ENCODE measurements at places on chromosomes 1 and 21.

- no peak for DNase-seq
Observed at GRCh38 chr1:109877317-109877771, 33.3 kb upstream of the CSF1 start.

DNA sequence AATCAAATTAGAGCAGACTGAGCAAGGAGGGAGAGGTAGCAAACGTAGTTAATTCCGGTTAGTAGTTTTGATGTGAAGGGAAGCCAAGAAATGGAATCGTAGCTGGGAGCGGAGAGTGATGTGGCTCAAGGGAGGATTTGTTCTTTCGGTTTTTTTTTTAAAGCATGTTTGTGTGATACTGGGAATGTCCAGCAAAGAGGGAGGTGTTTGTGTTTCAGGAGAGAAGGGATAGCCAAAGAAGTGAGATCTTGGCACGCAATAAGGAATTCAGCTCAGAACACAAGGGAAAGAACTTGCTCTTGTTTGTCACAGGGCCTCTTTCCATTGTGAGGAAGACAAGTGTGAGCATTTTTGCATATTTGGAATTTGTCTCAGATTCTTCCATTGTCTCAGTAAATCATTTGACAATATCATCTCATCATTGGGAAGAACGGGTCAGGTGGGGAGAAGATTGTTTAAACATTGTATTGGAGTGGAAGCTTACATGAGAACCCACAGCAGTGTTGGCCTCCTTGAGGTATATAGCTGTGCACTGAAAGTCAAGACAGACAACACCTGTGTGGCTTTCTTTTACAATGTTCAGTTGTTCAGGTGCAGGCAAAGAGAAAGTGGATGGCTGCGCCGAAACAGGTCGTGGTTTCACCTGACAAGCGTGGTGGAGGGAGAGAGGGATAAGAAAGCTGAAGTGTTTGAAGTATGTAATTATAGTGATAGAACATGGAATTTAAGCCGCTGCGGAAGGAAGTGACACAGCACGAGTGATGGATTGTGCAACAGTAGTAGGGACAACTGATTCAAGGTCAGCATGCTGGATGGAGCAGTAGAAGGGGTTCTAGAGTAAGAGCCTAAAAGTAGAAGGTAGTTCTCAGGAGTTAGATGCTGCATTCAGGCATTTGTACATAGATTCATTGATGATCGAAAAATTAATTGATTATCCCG, 25.4 kb downstream of the FMN2 start:
- DNase-seq: no peak

GRCh38 chr1:4682607-4683220, 28.3 kb downstream of the AJAP1 start:
- DNase-seq: no peak

DNA sequence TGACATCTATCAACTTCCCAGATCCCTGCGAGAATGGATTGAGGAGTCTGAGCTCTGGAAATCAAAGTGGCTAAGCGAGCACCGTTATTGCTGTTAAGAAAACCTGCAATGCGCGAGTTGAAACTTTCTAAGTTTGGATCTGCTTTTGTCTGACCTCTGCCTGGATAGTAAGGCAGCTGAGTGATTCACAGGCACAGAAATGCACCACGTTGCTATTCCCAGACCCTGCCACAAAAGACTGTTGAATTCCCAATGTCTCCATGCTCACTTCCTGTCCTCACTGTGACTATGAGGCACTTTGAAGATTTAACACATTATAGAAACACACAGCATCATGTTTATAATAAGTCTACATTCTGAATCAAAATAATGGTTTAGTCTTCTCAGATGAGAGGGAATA, 27.1 kb upstream of the CNIH3 start:
- no peak for DNase-seq

DNA sequence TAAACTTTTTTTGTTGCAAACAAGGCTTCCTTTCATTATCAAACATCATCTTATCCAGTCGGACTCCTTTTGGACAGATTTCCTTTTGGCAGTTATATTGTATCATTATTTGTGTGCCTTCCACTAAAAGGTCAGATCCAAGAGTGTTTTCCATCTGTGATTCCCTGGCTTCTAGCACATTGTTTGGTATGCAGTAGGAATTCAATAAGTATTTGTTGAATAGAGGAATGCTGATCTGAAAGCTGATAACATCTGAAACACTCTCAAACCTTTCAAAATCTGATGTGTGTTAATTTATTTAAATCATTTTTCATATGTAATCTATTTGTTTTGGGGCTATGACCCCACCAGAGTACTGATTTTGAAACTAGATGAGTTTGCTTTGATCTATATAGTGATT, 39.0 kb downstream of the NDC1 start:
- DNase-seq: no peak

GRCh38 chr1:15575549-15576150, 9.2 kb downstream of the AGMAT start:
- DNase-seq: no peak

DNA sequence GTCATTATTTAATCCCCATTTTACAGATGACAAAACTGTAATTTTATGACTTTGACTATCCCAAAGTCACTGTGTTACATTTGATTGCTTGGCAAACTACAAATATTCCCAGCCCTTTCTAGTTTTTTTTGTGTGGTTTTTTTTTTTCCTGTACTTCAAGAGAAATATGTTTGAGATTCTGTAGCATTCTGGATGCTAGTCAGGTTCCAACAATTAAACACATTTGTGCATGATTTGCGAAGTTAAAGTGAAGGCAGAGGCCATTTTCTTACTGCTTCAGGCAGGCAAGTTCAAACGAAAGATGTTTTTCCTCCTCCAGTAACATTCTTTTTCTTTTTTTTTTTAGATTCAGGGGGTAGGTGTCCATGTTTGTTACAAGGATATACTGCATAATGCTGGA, 107.9 kb upstream of the SERTAD4 start:
- no peak for DNase-seq

GRCh38 chr21:35338881-35339632, 290.0 kb upstream of the RUNX1 start:
- no peak for DNase-seq

DNA sequence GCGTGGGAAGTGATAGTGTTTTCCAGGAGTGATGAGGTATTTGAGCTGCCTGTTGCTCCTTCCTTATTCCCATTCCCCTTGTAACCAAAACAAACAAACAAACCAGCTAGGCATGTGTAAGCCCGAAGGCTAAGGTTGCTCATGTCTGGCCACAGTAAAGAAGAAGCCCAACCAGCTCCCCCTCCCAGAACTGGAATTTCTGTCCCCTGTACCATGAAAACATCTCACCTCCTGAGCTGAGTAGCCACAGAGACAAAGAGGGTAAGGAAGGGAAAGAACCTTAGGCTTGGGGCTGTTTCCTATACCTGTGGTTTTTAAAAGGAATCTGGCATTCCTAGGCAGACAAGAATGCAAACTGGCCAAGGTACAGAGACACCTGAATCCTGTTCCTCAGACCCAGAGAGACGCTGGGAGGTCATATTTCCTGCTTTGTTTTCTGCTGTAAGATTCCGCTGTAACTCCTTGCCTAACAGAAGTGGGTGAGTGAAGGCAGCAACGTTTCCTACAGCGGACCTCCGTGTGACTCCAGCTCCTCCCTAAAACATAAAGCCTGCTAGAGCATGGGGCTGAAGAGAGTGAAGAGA, 41.7 kb upstream of the RAB4A start:
- DNase-seq: no peak

- DNase-seq: no peak
Observed at GRCh38 chr1:87926921-87927320, 598.2 kb downstream of the LMO4 start.

DNA sequence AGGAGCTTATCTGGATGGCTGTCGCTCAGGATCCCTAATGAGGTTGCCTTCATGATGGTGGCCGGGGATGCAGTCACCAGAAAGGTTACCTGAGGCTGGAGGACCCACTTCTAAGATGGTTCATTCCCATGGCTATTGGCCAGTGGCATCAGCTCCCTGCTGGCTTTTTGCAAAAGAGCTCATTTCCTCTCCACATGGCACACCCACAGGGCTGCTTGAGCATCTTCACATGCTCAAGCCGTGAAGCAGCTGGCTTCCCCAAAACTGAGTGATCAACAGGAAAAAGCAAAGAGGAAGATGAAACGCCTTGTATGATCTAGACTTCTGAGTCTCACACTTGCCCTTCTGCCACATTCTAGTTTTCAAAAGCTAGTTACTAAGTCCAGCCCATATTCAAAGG, 124.6 kb upstream of the CXADR start:
- no peak for DNase-seq

DNA sequence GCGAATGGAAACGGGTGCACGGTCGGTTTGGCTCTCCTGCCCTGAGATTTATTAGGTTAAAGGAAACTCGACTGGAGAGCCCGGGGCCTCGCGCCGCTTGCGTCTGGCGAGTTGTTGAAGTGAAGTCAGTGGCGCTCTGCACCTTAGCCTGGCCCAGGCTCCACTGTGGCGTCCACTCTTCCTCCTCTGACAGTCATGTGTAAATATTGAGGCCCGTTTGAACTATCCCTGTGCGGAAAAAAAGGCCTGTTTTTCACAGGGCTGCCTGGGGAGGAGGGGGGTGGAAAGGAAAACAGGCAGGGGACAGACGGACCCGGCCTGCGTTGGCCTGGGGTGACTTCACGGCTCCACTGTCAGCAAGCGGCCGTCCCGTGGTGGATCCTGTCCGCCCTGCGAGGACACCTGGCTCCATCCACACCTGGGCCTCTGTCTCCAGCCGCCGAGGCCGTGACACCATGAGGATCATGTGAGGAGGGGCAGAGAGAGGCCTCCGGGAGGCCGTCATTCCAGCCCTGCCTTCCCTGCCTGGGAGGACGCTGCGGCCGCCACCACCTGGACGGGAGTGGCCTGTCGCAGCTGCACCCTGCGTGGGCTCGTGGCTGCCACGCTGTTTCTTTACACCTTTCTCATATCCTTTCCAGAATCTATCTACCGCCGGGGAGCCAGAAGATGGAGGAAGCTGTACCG, 59.8 kb downstream of the FAAP20 start:
- DNase-seq: no peak

DNA sequence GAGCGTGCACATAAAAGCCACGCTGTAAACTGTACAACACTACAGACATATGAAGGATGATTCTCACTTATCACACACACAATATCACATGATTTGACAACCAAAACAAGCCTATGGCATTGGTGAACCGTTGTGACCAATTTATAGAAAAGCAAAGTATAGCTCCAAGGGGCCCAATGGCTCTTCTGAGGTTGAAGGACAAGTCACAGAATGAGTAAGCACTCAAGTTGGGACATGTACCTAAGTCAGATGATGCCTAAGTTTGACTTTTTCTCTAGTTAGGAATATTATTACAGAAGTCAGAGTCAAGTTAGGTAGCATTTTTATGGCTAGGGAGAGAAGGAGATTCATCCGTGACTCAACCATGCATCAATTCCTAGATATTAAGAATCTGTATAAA, 45.7 kb downstream of the PLPP3 start:
- DNase-seq: no peak

DNA sequence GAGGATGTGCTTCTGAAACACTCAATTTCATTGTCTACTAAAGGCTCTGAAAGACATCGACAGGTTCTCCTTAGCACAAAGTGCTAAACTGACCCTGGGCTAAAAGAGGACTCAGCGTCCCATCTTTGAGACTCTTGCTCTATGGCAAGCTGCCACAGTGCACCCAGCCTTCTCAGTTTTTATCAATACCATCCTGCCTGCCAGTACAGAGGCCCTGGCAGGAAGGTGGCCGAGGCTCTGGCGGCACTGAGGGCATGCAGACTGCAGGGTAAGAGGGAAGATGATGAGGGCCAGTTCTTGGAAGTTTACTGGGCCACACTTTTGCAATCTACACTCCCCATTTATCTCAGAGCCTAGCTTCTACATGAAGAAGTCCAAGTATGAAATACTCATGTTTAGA, 5.3 kb downstream of the OLFML2B start:
- DNase-seq: no peak

- DNase-seq: no peak
Observed at GRCh38 chr1:241696172-241696814, 44.2 kb downstream of the WDR64 start.

DNA sequence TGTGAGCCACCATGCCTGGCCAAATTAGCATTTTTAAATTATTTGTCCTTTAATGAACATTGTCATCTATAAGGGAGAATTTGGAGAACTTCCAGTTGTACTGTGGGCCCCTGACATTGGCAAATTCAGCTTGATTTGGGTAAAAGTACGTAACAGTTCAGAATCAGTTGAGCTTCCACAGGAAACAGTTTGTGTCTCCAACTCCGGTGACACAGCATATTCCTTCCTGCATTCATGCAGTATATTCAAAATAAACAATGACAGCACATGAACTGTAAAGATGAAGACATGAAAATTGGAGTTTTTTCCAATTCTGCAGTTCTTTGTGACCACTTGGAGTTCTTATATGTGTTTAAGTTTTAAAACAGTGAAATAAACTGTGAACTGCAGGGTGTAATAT, 28.2 kb downstream of the RNF220 start:
- no peak for DNase-seq

- DNase-seq: no peak
Observed at GRCh38 chr1:81312272-81312754, 488.4 kb upstream of the ADGRL2 start.

- DNase-seq: no peak
Observed at GRCh38 chr21:27817074-27817473, 850.2 kb upstream of the ADAMTS5 start.

DNA sequence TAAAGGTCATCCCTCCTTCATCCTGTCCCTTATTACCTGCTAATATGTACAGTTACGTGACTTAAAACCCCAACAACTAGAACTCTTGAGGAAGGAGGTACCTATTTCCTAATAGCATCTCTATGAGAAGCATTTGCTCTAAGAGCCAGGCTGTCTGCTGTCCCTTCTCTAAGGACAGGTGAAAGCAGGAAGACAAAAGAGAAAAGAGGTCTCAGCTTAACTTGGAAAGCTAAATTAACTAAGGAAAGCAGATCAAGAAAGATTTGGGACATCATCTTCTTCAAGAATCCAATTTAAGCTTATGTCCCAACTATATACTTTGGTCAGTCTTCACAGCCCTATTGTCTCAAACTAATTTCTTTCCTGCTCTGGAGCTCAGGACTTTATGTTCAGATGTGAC, 2.9 kb downstream of the EGLN1 start:
- DNase-seq: no peak

DNA sequence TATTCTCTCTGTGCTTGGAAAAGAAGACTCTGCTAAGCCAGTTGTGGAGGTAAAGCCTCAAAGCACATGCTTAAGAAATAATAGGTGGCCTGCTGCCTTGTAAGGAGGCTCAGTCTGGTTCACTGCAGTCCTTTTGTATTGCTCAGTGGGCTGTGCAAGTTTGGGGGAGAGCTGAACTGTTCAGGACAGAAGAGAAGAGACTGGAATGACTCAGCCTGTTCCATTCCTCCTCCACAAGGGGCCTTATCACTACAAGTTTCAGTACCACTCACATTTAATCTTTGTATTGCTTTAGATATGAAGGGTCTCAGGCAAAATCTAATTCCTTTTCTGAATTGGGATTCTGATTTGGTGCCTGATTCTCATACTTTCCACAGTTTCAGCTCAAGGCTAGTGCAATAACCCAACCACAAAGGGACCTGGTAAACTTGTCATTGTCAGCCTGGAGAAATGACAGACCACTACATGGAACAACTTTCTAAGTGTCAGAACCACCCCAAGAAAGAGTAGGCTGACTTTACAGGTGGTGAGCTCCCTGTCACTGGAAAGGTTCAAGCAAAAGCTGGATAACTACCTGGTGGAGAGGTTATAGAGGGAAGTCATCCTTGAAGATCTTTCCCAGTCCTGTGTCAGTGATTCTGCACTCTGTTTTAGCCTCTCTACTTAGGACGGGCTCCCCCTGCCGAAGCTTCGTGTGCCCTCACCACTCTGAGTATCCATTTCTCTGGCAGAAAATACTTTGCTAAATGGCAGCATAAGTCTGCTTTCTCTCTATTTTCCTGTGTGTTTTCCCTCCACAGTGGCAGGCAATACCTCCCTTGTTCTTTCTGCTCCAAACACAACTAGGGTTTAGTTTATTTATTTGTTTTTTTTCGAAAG, 162.9 kb upstream of the GJB5 start:
- no peak for DNase-seq

- DNase-seq: no peak
Observed at GRCh38 chr1:58802640-58803399, 19.0 kb upstream of the JUN start.

Measured in activated CD4-positive, alpha-beta T cell treated with anti-CD3 and anti-CD28 coated beads, Interleukin-10, Interleukin-2, amounts not matched to agents 100 ng/mL and 50 ng/mL, durations not matched to agents 16 hours and 8 hours (primary cell).